Tibial nerve (tissue), 4 donors: ENCODE measurements at places on chromosomes 11 and 22. TPM values are rescaled to one million over a fixed set of nuclear protein-coding genes. Genes with fewer than 3 reads are reported as not detected.

GRCh38 chr22:42799461-42800405, 57.3 kb downstream of the ARFGAP3 start:
- H3K27ac ChIP-seq, result no peak overlapping the region
- H3K4me1 ChIP-seq, result peaks cover 7% of the 10 kb centered on the region
- H3K27me3 ChIP-seq, result no peaks in the 10 kb centered on the region
- no peaks in the 10 kb centered on the region for H3K36me3 ChIP-seq
- no peak for DNase-seq

DNA sequence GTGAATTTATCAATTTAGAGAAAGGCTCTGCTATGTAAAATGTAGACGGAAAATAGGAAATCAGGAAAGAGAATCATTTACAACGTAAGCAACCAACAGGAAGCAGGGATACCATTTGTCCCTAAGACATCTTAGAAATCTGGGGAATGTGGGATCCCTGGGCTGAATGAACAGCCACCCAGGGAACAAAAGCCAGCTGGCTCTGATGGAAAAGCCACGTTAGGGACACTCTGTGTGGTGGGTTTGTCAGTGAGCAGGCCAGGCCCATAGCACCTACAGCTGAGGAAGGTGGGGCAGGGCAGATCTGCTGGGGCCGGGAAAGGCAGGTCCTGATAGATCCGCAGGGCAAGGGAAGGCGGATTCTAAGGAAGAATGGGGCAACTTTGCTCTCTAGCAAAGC, 87.1 kb upstream of the CSNK2A3 start:
- no peaks in the 10 kb centered on the region for H3K36me3 ChIP-seq
- no peaks in the 10 kb centered on the region for H3K4me1 ChIP-seq

DNA sequence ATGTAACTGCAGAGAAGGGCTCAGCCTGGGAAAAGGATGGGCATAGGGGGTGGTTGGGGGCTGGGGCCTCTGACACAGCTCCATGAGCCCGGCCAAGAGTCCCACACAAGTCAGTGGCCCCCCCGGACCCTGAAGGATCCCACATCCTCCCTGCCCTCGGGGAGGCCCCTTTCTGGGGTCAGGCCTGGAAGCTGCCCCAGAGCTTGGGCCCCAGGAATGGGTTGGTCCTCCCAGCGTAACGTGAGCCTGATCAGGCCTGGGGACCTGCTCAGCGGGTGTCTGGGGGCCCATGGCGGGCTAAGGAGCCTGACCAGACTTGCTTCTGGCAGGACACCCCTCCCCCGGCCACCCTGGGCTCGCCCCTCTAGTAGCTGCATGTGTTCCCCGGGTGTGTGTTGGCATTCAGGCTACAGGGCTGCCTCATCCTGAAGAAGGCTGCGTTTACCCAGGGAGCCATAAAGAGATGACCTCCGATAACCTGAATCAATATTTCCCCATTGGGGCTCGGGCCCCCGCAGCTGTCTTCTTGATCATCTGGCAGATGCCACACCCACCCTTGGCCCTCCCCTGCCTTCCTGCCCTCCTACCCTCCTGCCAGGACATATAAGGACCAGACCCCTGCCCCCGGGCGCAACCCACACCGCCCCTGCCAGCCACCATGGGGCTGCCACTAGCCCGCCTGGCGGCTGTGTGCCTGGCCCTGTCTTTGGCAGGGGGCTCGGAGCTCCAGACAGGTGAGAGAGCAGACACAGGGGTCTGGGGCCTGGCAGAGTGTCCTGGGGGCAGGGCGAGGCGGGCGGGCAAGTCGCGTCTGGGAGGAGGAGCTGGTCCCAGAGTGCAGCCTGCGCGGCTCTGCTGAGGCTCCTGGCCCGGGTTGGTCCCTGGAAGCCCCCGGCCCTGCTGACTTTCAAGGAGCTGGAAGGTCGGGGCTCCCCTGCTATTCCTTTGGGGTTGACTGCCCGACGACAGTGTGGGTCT, at the start of gene MUC2:
Gene MUC2, plus strand, starts transcription at position 631 of the 978 bp plus-strand sequence.
- no peaks in the 10 kb centered on the region for H3K36me3 ChIP-seq
- H3K4me3 ChIP-seq, result no peak within 1 kb of the TSS
- H3K27ac ChIP-seq, result no peak within 1 kb of the TSS
- H3K4me1 ChIP-seq, result no peaks in the 10 kb centered on the region
- H3K27me3 ChIP-seq, result peaks cover 13% of the 10 kb centered on the region

SIRT3 gene
- 23.4 TPM for total RNA-seq

LRRC10B gene
- 3.6 TPM for total RNA-seq
